ENCODE measurements at places on chromosomes 16 and 17.
A peak's percentile ranks its signal among the peaks of the same experiment; 100 is the strongest.

- no peak for DNase-seq
Observed at GRCh38 chr16:14364386-14365199, 265.5 kb downstream of the PARN start.

GRCh38 chr17:55693254-55694216, 29.1 kb downstream of the TMEM100 start:
- no peak for DNase-seq

- DNase-seq, result no peak
Observed at GRCh38 chr16:649631-650030, 466 bp downstream of the WDR90 start.

DNA sequence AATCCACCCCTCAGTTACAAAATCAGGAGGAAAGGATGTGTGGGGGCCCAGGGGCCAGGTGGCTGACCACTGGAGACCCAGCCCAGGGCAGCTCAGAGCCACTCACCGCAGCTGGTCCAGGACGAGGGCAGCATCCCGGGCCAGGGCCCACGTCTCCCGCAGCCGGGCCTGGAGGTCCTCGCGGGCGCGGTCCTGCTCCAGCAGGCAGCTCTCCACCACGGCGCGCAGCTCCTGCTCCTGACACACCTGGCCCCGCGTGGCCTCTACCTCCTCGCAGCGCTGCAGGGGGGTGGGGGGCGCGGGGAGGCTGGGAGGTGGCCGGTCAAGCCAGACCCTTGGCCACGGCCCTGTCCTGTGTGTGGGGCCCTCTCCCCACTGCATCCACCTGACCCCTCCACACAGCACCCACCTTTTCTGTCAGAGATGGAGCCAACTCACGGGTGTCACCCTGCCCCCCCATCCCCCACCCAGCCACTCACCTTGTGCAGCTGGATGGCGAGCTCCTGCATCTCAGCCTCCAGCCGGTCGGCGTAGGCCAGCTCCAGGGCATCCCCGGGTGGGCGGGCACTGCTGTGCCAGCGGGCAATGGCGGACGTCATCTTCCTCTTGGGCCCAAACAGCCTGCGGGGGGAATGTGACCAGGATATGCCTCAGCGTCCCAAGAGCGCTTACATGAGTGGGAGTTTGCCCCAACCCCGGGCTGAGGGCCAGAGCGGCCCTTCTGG, 5.1 kb downstream of the NUDT16L1 start:
- DNase-seq, result no peak

DNA sequence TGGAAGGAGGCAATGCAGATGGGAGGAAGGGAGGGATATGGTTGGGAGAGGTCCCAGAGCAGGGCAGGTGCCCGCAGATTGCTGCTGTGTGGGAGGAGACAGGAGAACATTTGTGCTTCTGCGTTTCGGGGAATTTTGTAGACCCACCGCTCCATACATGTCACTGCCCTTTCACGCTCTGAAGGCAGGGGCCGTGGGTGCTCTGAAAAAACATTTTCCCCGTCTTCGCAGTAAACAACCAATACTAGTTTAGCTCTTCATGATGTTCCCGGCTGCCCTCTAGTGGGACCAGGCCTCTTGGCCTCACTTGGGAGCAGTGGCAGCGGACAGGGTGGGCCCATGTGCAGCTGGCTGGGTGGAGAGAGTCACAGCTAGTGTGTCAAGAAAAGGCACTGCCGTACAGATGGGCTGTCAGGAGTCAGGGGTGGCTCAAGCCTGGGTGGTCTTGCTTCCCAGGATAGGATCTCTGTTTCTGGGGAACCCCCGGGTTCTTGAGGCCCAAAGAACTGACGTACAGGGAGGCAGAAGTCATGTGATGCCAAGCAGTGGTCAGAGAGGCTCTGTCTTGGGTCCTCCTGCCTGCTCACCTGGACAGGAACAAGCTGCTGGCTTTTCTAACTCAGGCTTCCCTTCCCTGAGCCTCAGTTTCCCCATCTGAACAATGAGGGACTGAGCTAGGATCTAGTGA, 46.5 kb upstream of the CPNE2 start:
- DNase-seq, result no peak

DNA sequence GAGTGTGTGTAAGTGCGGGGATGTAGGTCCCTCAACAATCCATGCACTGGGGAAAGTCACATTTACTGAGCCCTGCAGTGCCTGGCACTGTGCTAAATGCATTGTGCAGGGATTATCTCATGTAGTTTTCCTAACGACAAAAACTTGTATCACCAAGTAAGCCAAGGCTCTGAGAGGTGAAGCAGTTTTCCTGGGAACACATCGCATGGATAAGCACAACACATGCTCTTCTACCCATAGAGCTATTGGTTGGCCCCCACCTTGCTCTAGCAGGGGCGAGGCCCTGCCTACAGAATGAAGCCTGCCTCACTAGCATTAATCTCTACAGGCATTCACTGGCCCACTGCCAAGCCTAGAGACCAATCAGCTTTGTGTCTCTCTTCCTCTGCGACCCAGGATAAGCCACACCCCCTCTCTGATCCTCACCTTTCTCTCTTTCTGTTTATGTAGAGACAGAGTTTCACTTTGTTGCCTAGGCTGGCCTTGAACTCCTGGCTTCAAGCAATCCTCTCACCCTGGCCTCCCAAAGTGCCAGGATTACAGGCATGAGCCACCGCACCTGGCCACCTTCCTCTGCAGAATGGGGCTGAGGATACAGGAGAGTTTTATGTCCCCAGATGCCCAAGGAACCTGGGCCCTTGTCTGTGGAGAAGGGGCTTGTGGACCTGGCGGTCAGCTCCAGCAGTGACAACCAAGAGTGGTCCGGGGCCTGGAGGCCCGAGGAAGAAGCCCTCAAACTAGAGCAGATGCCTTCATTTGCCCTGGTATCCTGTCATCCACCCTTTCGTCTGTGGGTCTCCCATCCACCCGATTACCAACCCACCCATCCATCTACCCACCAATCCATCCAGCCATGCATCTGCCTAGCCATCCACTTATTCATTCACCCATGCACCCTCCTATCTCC, 12.8 kb downstream of the CDH16 start:
- peak; percentile 25 for DNase-seq

- no peak for DNase-seq
Observed at GRCh38 chr16:56613706-56614105, 5.3 kb downstream of the MT2A start.

GRCh38 chr17:59790910-59791309, 83.5 kb downstream of the VMP1 start:
- DNase-seq, result no peak

- DNase-seq, result no peak
Observed at GRCh38 chr17:28342313-28342712, 6.8 kb downstream of the TNFAIP1 start.

- no peak for DNase-seq
Observed at GRCh38 chr16:88619859-88620815, 18.2 kb upstream of the IL17C start.

GRCh38 chr16:4378161-4378666, 6.6 kb downstream of the VASN start:
- DNase-seq, result no peak

DNA sequence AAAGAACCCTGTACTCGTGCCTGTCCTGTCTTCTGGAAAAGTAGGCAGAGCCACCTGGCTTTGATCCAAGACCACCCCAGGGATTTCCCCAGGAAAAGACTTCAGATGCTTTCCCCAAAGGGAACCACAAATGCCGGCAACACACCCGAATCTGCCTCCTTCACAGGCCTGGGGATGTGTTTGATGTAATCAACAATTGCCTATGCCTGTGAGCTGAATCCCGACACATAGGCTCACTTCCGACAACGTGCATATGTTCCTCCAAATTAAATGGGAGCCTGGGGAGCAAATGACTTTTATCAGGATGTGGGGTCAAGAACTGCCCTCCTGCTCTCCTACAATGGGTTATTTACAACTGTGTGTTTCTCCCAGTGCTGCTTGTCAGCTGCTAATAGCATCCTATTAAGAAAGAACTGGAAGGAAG, 535.2 kb upstream of the CDH11 start:
- no peak for DNase-seq

DNA sequence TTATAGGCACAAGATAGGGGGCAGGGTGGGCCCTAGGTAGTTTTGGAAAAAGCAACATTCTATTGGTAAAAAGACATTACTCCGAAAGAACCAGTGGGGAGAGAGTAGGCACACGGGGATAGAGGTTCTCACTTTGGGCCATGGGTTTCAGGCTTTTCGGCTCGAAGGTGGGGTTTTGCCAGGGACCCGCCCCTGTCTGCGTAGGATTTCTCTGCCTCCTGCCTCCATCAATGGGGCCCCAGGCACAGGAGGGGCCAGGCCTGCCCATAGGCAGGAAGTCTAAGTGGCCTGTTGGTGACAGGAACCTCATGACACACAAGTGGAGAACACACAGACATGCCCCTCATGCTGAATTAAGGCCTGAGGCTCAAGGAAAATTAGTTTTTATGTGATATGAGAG, 57.5 kb downstream of the RNF213 start:
- DNase-seq, result no peak

- DNase-seq, result no peak
Observed at GRCh38 chr17:50163843-50164696, 1.7 kb upstream of the SGCA start.

- no peak for DNase-seq
Observed at GRCh38 chr16:87453326-87453725, 39.5 kb downstream of the ZCCHC14 start.

GRCh38 chr17:79632432-79632735, 21.5 kb upstream of the RBFOX3 start:
- DNase-seq, result no peak

GRCh38 chr16:69123910-69124309, 8.5 kb downstream of the CHTF8 start:
- peak; percentile 43 for DNase-seq

DNA sequence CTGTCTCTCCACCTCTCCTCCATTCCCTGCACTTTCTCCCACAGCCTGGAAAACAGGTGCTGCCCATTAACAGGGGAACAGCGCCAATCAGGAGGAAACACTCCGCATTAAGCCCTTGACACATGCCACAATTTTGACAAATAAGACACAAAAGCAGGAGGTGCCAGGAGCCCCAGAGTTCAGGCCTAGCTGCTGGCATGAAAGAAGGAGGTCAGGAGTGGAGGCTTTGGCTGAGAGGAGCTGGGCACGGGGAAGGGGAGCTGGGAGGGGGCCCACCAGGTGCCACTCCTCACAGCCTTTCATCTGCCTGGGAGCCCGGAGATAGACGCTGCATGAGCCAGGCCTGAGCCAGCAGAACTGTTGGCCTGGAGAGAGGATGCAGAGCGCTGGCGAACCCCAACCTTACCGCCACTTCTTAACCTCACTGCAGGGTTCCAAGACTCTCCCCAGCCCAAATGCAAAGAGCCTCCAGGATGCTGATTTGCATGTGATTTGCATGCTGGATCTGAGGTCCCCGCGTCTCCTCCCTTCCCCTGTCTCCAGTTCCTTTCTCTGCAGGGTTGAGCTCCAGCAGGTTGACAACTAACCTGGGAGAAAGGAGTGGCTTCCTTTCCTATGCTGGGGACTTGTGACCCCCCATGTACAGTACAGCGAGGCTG, 139.8 kb upstream of the SDK2 start:
- DNase-seq, result no peak

GRCh38 chr17:10266296-10266876, 68.0 kb upstream of the GAS7 start:
- no peak for DNase-seq

DNA sequence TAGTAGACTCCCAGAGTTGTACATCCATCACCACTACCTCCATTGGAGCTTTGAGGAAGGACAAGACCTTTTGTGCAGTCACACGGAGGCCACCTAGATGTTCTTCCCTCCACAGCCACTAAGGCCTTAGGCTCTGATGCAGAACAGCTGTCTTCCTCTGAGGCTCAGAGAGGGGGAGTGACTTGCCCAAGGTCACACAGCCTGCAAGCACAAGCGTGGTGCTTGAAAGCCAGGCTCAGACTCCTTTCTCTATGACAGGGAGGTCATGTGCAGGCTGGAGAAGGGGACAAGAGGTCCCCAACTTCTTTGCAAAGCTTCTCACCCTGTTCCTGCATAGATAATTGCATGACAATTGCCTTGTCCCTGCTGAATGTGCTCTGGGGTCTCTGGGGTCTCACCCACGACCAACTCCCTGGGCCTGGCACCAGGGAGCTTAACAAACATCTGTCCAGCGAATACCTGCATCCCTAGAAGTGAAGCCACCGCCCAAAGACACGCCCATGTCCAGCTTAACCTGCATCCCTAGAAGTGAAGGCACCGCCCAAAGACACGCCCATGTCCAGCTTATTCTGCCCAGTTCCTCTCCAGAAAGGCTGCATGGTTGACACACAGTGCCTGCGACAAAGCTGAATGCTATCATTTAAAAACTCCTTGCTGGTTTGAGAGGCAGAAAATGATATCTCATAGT, 12.7 kb downstream of the SCGB1C2 start:
- no peak for DNase-seq

- DNase-seq, result no peak
Observed at GRCh38 chr16:662095-662494, 5.8 kb upstream of the RHOT2 start.

- no peak for DNase-seq
Observed at GRCh38 chr17:35841505-35841904, 27.2 kb downstream of the HEATR9 start.

DNA sequence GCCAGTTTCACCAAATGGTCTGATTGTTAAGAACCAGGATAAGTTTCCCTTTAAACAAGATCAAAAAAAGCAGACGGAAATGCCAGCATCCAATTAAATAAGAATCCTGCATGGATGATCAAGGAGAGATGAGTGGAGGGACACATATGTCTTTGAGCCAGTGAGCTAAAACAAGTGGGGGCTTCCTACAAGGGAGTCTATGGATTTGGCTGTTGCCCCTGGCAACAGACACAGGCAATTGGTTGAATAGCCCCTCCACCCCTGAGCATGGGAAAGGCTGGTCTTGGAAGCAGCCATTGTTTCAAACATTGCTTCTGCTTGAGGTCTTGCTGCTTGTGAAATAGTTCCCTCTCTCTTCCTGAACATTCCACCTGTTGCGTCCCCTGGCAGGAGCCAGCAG, 374.7 kb upstream of the ERCC4 start:
- DNase-seq, result no peak

- DNase-seq, result no peak
Observed at GRCh38 chr16:16148755-16149154, 74.5 kb downstream of the ABCC6 start.

DNA sequence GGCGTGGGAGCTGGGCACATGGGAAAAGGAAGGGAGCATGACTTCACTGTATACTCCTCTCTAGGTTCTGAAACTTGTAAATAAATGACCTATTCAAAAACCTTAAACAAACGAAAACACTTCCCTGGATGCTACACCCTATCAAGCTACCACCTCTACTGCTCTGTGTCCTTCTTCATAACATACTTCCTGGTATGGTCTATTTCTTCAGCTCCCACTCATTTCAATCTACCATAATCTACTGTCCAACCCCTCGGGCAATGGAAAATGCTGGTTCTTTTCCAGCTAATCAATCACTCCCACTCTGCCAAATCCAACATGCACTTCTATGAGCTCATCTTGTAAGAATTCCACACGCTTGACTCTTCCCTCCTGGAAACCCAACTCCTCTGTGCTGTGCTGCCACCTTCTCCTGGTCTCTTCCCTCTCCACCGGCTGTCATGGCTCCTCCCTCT, 42.4 kb downstream of the AMFR start:
- no peak for DNase-seq
